ENCODE measurements at places on chromosomes 5 and 9.

DNA sequence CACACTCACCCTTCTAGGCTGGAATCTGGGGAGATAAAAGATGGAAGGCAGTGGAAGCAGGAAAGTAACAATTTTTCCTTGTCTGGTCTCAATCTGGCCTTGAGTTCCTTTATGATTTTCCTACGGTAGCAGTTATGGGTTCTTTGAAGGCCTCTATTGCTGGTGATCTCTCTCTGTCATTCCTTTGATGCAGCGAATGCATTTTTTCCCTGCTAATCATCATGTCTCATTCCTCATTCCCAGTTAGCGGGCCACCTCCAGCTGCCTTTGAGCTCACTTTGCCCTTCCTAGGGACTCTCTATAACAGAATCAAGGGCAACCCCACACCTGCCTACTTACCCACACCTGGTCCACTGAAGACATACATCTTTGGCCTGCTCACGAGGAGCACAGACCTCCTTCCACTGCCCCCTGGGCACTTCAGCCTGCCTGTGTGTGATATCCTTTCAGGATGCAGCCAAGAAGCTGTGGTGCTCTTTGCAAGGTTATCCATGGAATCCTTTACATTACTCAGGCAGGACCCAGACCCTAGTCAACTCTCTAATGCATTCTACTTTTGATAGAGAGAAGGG lies 191.7 kb downstream of the DRD1 start:
- H3K36me3 ChIP-seq = peaks cover 2% of the 10 kb centered on the region
- no peak for DNase-seq
- H3K27me3 ChIP-seq = peaks cover 7% of the 10 kb centered on the region
- peaks cover 14% of the 10 kb centered on the region for H3K4me1 ChIP-seq
- no peak overlapping the region for H3K27ac ChIP-seq

DNA sequence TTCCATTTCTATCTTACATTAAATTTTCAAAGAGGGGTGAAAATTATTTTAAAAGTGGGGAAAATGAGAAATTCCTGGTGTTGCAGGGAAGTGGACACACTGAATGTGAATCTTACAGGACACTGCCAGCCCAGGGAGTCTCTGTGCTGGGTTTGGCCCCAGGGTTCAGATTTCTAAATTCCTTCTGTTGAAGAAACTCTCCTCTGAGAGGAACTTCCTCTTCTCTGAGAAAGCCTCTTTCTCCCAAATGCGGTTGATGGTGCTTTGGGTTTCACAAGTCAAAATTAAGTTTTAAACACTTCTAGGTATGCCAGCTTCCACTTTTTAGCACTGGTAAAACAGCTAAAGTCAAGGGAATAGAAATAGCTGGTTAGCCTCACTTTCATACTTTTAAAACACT lies 317.9 kb upstream of the ITGA1 start:
- no peaks in the 10 kb centered on the region for H3K27me3 ChIP-seq
- H3K27ac ChIP-seq = peak overlapping the region; percentile 47
- no peak for DNase-seq
- H3K4me1 ChIP-seq = peaks cover 10% of the 10 kb centered on the region
- H3K4me3 ChIP-seq = peak overlapping the region; percentile 47
- no peaks in the 10 kb centered on the region for H3K36me3 ChIP-seq

DNA sequence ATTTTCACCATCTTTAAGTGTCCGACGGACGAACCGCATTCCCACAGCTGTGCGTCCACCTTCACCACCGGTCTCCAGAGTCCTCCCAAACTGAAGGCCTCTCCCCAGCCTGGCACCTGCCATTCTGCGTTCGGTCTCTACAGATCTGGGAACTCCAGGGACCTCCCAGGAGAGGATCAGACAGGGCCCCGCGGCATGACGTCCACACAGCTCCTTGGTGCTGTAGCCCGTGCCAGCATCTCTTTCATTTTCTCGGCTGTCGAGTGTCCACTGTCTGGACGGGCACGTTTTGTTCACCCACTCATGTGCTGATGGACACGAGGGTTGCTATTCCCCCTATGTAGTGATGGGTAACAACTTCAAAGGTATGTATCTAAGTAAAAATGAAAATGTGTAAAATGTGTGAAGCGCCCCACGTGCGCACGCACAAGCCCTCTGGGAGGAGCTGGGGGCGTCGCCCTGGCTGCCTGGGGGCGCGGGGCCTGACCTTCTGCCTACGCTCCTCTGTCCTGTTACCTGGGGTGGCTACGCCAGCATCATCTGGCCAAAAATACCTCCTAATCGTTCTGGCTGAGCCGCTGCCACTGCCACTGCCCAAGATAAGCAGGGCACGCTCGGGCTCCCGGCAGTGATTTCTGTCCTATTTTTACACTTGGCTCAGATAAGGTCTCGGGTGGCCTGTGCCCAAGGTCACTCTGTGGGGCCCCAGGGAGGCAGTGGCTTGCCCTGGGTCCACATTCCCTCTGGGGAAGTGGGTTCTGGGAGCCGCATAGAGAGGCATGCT lies 10.8 kb upstream of the SLC12A7 start:
- H3K4me3 ChIP-seq = no peak overlapping the region
- H3K36me3 ChIP-seq = no peaks in the 10 kb centered on the region
- H3K27me3 ChIP-seq = peaks cover 6% of the 10 kb centered on the region
- DNase-seq = no peak

- no peak overlapping the region for H3K27ac ChIP-seq
- peaks cover 50% of the 10 kb centered on the region for H3K27me3 ChIP-seq
- peaks cover 5% of the 10 kb centered on the region for H3K4me1 ChIP-seq
- no peak overlapping the region for H3K4me3 ChIP-seq
Measured at GRCh38 chr5:168123631-168124528, 167.6 kb upstream of the WWC1 start.

DNA sequence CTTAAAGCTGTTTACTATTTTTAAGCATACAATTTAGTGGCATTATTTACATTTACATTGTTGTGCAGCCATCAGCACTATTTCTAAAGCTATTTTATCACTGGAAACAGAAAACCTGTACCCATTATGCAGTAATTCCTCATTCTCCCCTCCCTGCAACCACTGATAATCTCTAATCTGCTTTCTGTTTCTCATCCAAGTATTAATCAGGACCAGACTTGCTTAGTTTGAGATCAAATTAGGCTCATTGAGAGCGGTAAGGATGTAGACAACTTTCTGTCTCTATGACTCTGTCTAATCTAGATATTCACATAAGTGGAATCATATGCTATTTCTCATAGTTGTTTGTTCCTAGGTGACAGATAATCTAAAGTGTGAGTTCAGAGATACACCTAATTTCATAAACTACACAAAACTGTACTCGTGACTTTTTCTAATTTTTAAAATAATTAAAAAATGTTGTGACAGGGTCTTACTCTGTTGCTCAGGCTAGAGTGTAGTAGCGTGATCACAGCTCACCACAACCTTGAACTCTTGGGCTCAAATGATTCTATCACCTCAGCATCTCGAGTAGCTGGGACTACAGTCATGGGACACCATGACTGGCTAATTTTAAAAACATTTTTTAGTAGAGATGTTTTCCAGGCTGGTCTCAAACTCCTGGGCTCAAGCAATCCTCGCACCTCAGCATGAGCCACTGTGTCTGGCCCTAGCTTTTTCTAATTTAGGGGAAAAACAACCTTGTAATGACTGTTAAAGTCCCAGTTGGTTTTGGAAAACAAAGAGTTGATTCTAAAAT lies 37.6 kb downstream of the BDP1 start:
- H3K27me3 ChIP-seq = no peaks in the 10 kb centered on the region
- peak overlapping the region; percentile 34 for H3K27ac ChIP-seq
- peaks cover 12% of the 10 kb centered on the region for H3K4me1 ChIP-seq
- peaks cover 12% of the 10 kb centered on the region for H3K36me3 ChIP-seq

DNA sequence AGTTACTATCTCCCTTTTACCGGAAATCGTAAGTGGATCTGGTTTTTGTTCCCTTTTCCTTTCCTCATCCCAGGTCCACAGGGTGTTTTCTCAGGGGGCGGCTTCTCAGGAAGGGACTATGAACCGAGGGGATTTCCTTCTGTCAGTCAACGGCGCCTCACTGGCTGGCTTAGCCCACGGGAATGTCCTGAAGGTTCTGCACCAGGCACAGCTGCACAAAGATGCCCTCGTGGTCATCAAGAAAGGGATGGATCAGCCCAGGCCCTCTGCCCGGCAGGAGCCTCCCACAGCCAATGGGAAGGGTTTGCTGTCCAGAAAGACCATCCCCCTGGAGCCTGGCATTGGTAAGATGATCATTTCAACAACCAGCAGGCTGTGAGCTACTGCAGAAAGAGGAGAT lies 75.8 kb downstream of the GOLPH3 start:
- peak overlapping the region; percentile 11 for H3K27ac ChIP-seq
- H3K4me1 ChIP-seq = peaks cover 1% of the 10 kb centered on the region
- H3K36me3 ChIP-seq = no peaks in the 10 kb centered on the region
- H3K4me3 ChIP-seq = no peak overlapping the region
- no peak for DNase-seq

DNA sequence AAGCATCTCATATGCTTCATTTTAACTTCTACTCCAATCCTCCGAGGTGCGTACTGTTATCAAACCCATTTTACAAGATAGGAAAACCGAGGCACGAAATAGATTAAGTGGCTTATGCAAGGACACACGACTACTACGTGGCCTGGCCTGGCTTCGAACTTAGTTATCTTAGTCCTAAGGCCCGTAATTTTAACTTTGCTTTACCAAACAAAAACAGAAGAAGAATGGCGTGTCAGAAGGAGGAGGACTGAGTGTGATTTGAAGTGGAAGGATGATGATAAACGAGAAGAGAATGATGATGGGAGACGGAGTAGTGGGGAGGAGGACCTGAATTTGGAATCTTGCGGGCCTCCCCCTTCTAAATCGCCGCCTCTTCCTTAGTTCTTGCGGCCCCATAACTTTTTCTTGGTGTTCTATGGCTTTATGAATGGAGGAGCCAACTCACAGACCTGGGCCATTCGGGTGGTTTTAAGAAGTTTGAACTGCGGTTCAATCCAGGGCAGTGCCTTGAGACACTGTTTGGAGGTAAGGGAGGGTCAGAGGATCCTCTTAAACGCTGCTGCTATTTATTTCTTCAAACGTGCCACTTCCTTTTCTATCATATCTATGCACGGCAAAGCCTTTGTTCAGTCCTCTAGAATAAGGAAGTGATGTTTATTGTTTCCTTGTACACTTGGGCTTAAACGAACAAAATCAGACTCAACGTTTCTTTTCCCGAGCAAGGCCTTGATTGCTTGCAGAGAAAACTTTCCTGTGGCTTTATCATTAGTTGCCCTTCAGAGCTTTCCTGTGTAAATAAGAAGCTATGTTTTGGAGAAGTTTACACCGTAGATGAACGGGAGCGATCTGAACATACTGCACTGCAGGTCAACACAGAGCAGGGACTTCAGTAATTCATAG lies 795 bp downstream of the CNOT8 start:
- H3K36me3 ChIP-seq = peaks cover 9% of the 10 kb centered on the region
- peak overlapping the region; percentile 99 for H3K4me3 ChIP-seq
- peak overlapping the region; percentile 98 for H3K27ac ChIP-seq
- peaks cover 50% of the 10 kb centered on the region for H3K4me1 ChIP-seq
- no peaks in the 10 kb centered on the region for H3K27me3 ChIP-seq
- no peak for DNase-seq

GRCh38 chr5:128084228-128085167 lies 932 bp downstream of the SLC12A2 start:
- H3K27me3 ChIP-seq = no peaks in the 10 kb centered on the region
- peak; percentile 29 for DNase-seq
- H3K4me1 ChIP-seq = peaks cover 51% of the 10 kb centered on the region
- peak overlapping the region; percentile 76 for H3K27ac ChIP-seq
- H3K36me3 ChIP-seq = peaks cover 2% of the 10 kb centered on the region
- peak overlapping the region; percentile 93 for H3K4me3 ChIP-seq

GRCh38 chr9:35618325-35618727 lies at the start of gene CD72:
Gene CD72 (minus strand): TSS chr9:35618413. CDS start chr9:35618303, 110 bp downstream.
- H3K4me3 ChIP-seq = peak within 1 kb of the TSS; percentile 92
- H3K27ac ChIP-seq = peak within 1 kb of the TSS; percentile 94
- DNase-seq = no peak
- H3K4me1 ChIP-seq = peaks cover 45% of the 10 kb centered on the region

- no peak overlapping the region for H3K4me3 ChIP-seq
- H3K4me1 ChIP-seq = no peaks in the 10 kb centered on the region
- no peak for DNase-seq
- H3K36me3 ChIP-seq = no peaks in the 10 kb centered on the region
- H3K27ac ChIP-seq = no peak overlapping the region
Measured at GRCh38 chr5:73964352-73964865, 338.4 kb downstream of the ARHGEF28 start.
